H1 (cell line): ENCODE measurements at places on chromosomes 7 and 10. TPM values are rescaled to one million over a fixed set of nuclear protein-coding genes. Genes with fewer than 3 reads are reported as not detected.

DNA sequence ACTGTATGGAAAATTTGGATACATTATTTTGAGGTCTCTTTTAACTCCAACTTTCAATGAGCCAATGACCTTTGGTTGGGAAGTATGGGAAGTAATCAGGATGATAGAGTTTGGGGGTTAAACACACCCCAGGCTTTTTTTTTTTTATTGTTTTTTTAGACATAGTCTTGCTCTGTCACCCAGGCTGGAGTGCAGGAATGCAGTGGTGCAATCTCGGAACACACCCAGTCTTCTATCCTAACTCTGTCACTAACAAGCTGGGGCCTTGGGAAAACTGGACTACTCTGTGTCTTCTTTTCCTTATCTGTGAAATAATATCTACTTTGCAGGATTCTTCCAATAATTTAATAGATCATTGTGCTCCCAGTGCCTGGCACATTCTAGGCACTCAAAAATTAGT lies 37.6 kb upstream of the AGBL3 start:
- no peak overlapping the region for H3K4me3 ChIP-seq
- no peak overlapping the region for H3K27ac ChIP-seq
- peaks cover 14% of the 10 kb centered on the region for H3K36me3 ChIP-seq
- no peak for DNase-seq
- H3K27me3 ChIP-seq: no peaks in the 10 kb centered on the region
- no peaks in the 10 kb centered on the region for H3K4me1 ChIP-seq

DNA sequence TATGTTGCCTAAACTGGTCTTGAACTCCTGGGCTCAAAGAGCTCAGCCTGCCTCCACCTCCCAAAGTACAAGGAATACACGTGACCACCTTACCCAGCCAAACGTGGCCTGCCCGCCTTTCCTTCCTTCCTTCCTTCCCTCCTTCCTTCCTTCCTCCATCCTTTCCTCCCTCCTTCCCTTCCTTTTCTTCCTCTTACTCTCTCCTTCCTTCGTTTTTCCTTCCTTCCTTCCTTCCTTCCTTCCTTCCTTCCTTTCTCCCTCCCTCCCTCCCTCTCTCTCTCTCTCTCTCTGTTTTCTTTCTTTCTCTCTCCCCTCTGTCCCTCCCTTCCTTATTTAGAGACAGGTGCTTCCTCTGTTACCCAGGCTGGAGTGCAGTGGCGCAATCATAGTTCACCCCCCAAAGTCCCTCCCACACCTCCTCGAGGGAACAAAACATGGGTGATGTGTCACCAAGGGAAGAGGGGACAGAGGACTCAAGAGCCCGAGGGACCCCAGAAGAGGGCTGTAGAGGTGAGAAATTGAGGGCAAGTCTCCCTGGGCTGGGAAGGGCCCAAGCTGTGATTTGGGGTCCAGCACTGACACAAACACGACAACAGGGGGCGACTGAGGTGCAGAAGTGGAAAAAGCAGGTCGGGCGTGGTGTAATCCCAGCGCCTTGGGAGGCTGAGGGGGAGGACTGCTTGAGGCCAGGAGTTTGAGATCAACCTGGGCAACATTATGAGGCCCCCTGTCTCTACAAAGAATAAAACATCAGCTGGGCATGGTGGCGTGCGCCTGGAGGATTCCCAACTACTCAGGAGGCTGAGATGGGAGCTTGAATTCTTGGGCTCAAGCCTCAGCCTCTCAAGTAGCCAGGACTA lies 28.1 kb downstream of the EPHB4 start:
- H3K27ac ChIP-seq: no peak overlapping the region
- H3K4me3 ChIP-seq: no peak overlapping the region
- peak; percentile 83 for DNase-seq
- H3K36me3 ChIP-seq: no peaks in the 10 kb centered on the region; the same call in 1 of the 2 replicates
- peaks cover 10% of the 10 kb centered on the region for H3K4me1 ChIP-seq

DNA sequence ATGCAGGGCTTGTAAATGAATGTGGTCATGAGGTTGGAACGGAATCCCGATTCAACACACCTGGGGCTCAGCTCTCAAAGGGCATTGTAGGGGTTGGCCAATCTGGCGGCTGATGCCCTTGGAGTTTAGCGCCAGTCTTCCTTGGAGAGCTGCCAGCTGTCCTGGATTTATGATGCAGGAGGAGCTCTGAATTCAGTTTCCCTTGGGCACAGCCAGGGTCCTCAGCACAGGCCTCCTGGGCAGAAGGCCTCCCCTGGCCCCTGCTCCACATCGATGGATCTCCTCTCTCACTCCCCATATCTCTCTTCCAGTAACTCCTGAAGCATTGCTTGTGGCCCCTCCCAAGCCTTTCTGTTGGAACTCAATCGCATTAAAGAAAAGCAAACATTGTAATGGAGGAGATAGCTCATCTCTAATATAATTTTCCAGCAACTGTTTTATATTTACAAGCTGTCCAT lies 985 bp upstream of the CYTH3 start:
- no peak for DNase-seq
- H3K4me3 ChIP-seq: no peak overlapping the region
- peaks cover 6% of the 10 kb centered on the region for H3K4me1 ChIP-seq

STK17A gene
- 12.2 and 13.4 TPM in 2 replicates for total RNA-seq
